H4 (cell line): ENCODE measurements at places on chromosomes 4 and X.

- no peak for DNase-seq
Measured at GRCh38 chr4:66653937-66654336, 891.4 kb downstream of the CENPC start.

DNA sequence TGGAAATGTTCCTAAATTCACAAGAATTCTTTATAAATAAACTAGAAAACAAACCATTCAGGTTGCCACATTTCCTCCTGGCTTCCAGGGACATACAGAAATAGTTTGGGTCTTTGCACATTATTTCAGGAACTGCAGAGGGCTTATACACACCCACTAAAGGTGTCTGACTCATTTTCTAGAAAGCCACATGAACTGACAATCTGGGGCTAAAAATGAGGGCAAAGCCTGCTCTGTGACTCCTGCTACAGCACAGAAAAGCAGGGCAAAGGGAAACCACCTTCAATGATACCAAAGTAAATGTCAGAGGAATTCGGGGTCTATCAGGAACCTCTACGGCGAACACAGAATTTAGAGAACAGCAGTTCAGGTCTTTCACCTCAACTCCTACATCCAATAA lies 112.2 kb upstream of the MAP3K15 start:
- DNase-seq, result no peak

GRCh38 chr4:149031399-149031798 lies 589.2 kb upstream of the NR3C2 start:
- DNase-seq, result peak; percentile 33

DNA sequence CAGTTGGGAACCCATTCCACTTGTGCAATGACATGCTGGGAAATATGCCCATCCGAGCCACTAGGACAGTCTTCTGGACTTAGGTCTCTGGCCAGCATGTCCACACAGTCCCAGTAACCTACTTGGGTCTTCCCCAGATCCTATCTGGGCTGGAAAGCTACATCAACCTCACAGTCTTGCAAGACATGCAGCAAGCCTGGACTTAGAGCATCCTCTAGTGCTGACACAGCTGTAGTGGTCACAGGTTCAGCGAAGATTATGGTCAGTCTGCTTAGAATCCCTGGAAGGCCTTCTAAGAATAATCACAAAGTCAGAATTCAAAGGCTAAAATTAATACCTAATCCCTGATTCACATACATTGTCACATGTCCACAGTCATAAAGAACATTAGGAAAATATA lies 842.7 kb downstream of the STPG2 start:
- DNase-seq, result no peak

DNA sequence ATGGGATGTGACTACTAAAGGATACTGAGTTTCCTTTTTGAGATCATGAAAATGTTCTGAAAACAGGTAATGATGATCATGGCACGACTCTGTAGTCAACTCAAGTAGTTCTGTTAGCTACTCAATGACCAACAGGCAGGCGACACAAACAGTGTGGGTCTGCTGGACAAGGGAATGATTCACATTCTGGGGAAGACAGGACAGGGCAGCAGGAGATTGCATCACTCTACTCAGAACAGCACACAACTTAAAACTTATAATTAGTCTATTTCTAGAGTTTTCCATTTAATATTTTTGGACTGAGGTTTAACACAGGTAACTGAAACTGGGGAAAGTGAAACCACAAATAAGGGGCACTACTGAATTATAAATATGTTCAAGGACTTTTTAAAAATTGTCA lies 365.2 kb downstream of the PRDM5 start:
- no peak for DNase-seq

- DNase-seq, result no peak
Measured at GRCh38 chrX:78957768-78958130, 12.6 kb downstream of the P2RY10 start.

DNA sequence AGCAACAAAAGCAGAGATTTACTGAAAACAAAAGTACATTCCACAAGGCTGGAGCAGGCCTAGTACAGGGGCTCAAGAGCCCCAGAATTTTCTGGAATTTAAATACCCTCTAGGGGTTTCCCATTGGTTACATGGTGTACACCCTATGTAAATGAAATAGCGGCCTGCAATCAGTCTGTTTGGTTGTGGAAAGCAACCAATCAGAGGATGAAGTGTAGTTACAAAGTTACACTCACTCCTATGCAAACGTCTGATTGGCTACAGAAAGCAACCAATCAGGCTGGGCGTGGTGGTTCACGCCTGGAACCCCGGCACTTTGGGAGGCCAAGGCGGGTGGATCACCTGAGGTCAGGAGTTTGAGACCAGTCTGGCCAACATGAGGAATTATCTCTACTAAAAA lies 13.8 kb upstream of the TXLNG start:
- DNase-seq, result no peak

DNA sequence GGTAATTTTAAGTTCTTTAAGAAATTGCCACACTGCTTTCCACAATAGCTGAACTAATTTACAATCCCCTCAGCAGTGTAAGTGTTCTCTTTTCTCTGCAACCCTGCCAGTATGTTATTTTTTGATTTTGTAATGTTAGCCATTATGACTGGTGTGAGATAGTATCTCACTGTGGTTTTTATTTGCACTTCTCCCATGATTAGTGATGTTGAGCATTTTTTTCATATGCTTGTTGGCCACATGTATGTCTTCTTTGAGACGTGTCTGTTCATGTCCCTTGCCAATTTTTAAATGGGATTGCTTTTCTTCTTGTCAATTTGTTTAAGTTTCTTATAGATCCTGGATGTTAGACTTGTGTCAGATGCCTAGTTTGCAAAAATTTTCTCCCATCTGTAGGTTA lies 86.1 kb downstream of the BMP3 start:
- no peak for DNase-seq

- no peak for DNase-seq
Measured at GRCh38 chr4:121145430-121145829, 18.7 kb downstream of the TNIP3 start.

- no peak for DNase-seq
Measured at GRCh38 chrX:40496728-40497127, 84.0 kb upstream of the ATP6AP2 start.

- peak; percentile 79 for DNase-seq
Measured at GRCh38 chr4:155005395-155006090, 202.9 kb upstream of the NPY2R start.

DNA sequence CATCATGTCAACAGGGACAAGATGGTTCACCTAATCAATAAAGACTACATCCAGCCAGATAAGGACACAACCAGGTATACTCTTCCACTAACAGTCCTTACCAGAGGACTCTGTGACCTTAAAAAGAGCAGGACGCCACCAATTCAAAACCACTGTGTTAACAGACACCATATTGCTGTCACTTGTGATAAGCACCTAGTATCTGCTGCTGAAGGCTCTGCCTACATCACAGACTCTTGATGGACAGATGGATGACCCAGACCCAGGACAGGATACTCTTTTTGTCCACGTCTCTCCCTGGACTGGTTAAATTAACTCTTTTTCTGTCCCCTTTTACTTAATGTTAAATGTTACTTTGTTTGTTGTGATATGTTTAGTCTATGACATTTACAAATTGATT lies 586.2 kb upstream of the AGA start:
- DNase-seq, result no peak

DNA sequence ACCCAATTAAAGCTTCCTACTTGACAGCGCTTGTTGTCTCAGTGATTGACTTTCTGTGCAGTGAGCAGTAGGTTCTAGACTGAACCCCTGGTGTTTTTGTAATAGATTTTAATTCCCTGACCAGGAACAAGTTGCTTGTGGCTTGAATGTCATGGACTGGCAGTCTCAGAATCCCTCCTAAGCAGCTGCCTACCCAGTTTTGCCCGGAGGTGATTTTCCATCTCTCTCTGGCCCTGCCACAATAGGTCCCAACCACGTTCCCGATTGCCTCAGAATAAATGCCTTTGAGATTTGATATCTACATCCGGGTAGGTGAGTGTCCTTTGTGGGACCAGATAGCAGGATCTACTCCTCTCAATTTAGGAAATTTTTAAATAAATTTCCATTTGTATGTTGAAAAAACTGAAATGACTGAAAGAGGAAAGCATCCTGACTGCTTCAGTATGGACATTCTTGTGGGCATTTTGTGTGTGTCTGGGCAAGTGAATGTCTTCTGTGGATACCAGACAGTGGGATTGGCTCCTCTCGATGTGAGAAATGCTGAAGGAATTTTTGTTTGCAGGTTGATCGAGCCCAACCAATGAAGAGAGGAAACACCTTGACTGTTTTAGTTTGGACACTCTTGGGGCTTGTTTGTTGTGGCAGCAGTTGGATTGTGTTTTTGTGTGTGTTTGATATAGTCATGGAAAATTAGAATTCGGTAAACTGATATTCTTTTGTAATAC lies 1607.4 kb downstream of the C4orf33 start:
- no peak for DNase-seq

DNA sequence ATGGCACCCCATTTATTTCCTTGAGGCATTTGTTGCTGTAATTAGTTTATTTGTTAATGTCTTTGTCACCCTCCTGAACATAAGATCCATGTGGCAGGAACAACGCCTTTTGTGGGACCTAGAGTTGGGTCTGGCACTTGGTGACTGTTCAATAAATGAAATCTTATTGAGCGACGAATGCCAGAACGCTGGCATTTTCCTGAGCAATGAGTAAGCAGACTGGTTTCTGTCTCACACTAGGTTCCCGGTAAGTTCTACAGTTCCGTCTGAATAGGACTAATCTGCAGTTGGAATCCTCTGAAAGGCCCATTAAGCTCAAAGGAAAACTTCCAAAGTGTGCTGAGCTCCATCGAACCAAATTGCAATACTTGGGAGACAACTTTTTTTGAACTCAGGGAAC lies 49.2 kb downstream of the GATB start:
- DNase-seq, result no peak

DNA sequence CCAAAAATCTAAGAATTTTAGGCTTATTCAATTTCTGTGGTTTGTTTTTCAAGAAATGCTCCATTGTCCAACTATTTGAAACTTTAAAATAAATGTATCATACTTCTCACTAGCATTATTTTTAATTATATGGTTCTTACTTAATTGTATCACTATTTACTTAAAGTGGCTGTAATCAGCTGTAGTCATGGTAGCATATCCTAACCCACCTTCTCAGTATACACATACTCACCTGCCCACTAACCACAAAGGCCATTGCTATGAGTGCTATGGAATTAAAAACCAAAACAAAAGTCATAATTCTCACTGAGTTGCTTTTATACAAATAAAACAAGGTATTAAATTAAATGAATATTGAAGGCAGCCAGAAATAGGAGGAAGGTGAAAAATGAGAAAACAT lies 5.0 kb downstream of the FBXO8 start:
- DNase-seq, result no peak

DNA sequence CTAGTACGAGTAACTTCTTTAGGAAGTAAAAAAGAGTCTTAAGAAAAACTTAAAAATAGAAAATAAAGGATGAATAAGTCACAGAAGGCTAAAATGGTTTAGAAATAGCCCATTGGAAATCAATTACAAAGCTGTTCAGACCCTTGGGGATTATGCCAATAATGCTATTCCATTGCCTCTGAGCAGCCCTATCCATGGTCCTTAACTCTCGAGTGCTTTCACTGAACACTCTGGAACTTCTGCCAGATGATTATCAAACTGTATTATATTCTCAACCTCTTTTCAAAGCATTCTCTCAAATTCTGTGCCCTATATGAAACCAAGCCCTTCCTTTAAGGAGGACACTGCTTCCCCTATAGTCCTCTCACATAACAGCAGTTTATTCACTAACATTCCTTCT lies 17.0 kb downstream of the SLC9B1 start:
- DNase-seq, result no peak

- DNase-seq, result no peak
Measured at GRCh38 chrX:131735127-131735526, 191.3 kb downstream of the OR13H1 start.

GRCh38 chr4:53531585-53532224 lies 59.6 kb downstream of the LNX1 start:
- no peak for DNase-seq

- no peak for DNase-seq
Measured at GRCh38 chrX:130093271-130093670, 17.0 kb downstream of the ELF4 start.

DNA sequence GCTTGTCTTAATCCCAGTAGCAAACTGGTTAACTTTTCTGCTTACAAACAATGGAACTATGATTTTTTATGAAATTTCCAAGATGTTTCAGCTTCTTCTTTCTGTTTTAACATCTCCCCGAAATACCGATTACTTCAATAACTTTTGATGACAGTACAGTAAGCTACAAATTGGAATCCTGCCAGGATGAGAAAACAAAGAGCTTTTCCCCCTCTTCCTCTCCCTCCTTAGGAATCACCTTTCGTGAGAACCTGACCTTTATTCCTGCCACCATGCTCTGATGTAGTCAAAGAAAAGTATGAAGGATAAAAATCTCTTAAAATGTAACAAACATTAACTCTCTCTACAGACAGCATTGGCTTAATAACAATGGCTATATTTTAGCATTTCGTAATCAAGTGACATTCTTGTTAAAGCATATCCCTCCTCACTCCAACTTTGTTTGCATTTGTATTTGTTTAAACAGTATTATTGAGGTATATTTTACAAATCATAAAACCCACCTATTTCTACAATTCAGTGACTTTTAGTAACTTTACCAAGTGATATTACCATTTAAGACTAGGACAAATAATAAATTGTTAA lies 148.7 kb upstream of the NAP1L5 start:
- no peak for DNase-seq

DNA sequence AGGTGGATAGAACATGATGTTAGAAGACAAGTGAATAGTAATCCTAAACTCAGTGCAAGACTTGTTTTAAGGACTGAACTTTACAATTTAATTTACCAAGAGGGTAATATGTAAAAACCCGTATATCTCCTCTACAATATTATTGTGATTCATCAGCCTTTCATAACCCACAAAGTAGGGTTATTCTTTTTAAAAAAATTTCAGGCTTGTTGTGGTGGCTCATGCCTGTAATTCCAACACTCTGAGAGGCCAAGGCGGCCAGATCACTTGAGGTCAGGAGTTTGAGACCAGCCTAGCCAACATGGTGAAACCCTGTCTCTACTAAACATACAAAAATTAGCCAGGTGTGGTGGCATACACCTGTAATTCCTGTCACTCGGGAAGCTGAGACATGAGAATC lies 7.2 kb downstream of the IBSP start:
- DNase-seq, result no peak

DNA sequence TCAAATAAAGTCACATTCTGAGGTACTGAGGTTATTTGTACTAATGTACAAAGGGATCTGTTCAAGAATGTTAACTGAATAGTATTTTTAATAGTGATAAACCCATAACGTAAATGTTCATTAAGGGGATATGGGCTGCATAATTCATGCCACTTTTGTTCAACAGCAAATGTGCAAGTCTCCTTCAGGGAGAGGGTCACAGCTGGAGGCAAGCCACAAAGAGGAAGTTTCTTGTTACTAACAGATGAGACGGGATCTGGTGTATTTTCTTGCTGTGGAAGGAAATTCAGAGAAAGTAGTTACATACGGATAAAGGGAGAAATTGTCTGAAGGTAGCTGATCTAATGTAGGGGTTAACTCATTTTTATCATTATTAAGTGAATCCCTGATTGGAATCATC lies 10.0 kb downstream of the ZFP42 start:
- no peak for DNase-seq

DNA sequence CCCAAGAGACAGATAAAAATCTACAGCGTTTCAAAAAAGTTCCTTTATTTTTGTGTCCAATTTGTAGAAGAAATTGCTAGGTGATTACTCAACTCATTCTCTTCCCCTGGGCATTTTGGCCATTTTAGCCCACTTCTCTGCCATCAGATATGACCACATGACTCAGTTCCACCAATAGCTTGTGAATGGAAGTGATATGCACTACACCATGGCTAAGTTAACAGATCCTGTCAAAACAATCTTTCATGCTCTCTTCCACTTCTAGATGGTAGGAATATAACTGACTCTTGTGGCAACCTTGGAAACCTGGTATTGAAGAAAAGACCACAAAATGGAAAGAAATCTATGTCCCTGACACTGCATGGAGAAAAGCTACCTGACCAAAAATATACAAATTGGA lies 26.2 kb upstream of the FREM3 start:
- DNase-seq, result no peak
